Uterus (tissue), 4 donors: ENCODE measurements at places on chromosomes 12 and 14. TPM values are rescaled to one million over a fixed set of nuclear protein-coding genes. Genes with fewer than 3 reads are reported as not detected.

DNA sequence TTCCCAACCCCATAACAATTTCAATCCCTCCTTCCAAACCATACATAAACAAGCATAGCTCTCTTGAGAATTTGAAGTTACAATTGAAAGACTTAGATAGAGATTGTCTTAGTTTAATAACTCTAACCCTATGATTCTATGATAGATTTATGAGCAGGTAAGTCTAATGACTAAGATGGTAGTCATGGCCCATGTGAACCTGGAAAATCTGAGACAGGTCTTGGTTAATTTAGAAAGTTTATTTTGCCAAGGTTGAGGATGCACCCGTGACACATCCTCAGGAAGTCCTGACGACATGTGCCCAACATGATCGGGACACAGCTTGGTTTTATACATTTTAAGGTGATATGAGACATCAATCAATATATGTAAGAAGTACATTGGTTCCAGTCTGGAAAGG lies 248.8 kb downstream of the KCNH5 start:
- no peak for DNase-seq

GRCh38 chr14:68368850-68369249 lies 424.0 kb downstream of the ZFP36L1 start:
- DNase-seq = no peak

GRCh38 chr12:57952766-57953165 lies 11.4 kb downstream of the ATP23 start:
- no peak for DNase-seq

GRCh38 chr12:126950266-126950665 lies 1316.7 kb upstream of the TMEM132C start:
- no peak for DNase-seq

DNA sequence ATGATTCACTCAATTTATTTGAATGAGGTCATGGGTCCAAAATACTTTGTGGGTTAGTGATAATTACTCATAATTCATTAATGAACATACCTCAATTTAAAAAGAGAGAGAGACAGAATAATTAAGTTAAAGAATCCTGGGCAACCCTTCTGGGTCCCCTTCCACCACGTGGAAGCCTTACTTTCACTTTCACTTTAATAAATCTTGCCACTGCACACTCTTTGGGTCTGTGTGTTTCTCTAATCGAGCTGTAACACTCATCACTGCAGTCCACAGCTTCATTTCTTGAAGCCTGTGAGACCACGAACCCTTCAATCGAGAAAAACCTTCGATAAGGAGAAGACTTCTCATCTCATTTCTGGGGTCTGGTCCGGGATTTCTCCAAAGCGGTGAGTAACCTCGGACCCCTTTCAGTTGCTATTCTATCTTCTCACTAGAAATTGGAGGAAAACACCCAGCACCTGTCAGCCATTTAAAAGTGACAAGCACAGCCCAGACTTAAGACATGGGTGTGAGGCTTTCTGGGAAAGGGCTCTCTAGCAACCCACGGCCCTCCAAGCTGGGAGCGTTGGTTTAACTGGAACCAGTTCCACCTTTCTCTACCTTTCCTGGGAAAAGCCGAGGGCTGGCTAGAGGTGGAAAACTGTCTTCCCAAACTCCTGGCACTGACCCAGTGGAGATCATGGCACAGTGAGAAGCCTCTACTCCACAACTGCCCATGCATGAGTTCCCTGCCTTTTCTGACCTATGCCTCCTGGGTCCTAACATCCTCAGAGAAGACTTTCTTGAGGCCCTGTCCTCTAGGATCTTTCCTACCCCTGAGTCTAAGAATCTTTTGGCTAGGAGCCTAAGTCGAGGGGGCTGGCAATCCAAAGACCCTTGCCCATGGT lies 148.8 kb upstream of the ATF7IP start:
- no peak for DNase-seq

- DNase-seq = no peak
Observed at GRCh38 chr12:53308276-53308675, 8.8 kb downstream of the MYG1 start.

DNA sequence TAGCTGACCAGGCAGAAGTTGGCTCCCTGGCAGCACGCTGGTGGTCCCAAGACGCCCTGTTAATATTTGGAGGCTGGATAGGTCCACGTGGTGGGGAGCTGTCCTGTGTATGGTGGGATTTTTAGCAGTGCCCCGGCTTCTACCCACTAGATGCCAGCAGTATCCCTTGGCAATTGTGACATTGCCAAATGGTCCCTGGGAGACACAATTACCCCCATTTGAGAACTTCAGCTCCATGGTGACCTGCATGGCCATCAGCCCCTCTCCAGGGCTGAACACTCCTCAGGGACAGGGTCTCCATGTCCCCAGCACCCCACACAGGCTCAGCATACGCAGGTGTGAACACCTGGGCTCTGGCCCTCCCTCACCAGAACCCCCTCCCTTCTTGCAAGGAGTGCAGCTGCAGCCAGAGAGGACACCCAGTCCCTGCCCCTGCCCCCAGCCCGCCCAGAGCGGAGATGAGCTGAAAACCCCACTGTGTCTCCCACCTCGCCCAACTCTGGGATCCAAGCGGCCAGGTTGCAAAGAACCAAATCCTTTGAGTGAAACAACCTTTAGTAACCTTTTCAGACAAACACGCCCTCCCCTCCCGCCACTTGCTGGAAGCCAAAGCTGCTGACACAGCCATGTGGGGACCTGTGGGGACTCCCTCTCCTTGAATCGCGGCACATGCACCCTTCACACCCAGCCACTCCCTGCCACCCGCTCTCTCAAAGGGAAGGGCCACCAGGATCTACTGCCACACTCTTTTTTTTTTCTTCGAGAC lies 120.4 kb downstream of the CALM1 start:
- no peak for DNase-seq

GRCh38 chr14:97179573-97179972 lies 382.4 kb downstream of the VRK1 start:
- DNase-seq = no peak

GRCh38 chr14:64035143-64035542 lies 182.3 kb downstream of the SYNE2 start:
- DNase-seq = no peak

GRCh38 chr14:49692193-49692757 lies 645 bp upstream of the KLHDC1 start:
- no peak for DNase-seq

- no peak for DNase-seq
Observed at GRCh38 chr14:28515571-28515970, 251.0 kb upstream of the FOXG1 start.

- no peak for DNase-seq
Observed at GRCh38 chr12:70094467-70094866, 148.8 kb upstream of the CNOT2 start.

GRCh38 chr12:42504049-42504448 lies 85.5 kb downstream of the PRICKLE1 start:
- DNase-seq = peak; percentile 19

DNA sequence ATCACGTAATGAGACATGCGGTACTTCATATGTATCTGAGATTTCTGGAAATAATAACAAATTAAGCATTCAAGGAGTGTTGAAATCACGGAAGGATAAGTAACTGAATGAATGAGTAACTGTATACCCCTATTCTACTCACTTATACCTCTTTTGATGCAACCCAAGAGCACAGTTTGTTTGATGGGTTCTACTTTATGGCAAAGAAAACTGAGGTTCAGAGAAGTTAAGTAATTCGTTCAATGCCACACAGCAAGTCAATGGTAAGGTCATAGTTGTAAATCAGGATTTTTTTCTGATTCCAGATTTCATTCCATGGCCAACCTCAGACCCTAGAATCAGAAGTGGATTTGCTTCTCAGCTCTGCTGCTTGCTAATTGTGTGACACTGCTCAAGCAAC lies 544.5 kb upstream of the TBX3 start:
- no peak for DNase-seq

DNA sequence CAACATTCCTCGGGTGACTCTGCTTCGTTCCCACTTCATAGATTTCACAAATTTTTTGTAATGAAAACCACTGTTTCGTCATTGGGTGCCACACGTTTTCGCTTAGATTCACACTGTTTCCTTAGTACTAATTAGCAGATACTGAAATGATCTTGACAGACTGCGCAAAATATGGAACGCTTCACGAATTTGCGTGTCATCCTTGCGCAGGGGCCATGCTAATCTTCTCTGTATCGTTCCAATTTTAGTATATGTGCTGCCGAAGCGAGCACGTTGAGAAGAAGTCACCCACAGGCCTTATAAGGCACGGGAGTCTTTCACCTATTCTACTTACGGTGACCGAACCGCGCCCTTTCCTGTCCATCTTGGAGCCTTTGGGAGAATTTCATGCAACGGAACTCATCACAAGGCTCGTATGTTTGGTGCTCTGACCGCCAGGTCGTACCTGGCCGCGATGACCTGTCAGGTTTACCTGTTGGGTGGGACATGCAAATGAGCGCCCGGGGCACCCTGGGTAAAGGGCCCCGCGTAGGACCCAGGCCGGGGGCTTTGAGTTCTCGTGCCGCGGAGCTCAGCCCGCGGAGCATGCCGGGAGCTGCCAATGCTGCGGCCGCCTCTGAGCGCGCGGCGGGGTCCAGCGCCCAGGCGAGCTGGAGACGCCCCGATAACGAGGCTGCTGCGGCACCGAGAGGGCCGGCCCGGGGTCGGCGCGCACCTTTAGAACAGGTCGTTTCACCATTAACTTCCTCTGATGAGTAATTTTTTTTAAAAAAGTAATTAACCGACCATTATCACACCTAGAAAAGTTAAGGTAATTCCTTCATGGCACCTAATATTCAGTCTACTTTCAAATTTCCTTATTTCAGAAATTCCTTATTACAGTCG lies at the start of gene RNU6-8:
Gene RNU6-8 (minus strand): TSS at position 272 of the 885 bp plus-strand sequence.
- peak; percentile 89 for DNase-seq

DNA sequence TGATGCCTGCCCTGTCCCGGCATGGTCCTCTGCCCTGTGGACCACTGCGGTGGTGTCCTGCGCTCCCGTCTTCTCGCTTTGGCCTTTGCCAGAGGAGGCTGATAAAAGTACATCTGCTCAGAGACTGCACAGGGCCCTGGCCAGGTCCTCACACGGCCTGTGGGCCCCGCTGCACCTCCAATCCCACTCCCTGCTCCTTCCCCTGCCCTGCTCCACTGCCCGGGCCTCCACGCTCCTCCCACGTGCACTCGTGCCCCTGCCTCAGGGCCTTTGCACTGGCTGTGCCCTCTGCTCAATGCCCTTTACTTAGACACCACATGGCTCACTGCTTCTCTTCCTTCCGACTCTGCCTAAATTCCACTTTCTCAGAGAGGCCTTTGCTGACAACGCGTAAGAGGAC lies 49.3 kb upstream of the BEGAIN start:
- no peak for DNase-seq

- no peak for DNase-seq
Observed at GRCh38 chr14:65964366-65964765, 521.8 kb upstream of the CCDC196 start.

DNA sequence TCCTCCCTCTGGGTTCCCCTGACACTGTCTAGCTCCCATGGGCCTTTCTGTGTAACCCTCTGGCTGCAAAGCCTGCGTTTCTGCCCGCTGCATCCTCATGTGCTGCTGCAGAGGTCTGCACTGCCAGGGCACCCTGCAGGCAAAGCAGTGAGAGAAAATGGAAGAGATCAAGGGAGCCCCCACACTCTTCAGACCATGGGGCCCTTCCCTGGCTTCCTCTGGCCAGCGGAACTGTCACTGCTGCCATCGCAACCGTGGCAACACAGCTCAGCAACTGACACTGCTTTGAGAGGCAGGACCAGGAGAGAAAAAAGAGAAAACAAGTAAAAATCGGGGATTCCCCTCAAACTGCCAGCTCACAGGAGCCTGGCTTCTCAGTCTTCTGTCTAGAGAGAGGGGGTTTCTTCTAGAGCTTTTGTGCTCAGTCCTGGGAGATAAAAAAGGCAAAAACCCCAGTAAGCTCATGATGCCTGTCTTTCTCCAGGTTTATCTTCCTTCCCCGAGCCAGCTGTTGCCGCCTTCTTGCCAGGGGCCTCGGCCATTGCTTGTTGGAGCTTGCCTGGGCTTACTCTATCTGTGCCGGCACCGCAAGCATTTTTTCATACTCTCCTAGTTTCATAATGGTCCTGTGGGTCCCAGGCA lies 38.9 kb downstream of the C14orf132 start:
- no peak for DNase-seq

DNA sequence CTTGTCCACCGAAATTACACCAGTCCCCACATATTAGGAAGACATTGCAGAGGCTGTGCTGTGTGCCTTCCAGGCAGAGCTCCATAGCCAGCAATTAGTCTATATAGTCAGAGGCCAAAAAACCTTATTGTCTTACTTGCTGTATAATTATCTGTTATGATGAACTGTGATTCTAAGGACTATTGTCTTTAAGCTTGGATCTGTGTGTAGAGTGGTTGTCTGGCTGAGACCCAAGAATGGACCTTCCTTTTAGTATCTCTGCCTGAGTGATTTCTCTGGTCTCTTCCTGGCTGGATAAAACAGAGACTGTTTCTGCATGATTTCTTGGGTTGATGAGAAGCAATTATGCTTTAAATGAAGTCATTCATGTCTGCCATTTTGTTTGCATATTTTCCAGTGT lies 465.3 kb downstream of the PRKD1 start:
- DNase-seq = no peak

DNA sequence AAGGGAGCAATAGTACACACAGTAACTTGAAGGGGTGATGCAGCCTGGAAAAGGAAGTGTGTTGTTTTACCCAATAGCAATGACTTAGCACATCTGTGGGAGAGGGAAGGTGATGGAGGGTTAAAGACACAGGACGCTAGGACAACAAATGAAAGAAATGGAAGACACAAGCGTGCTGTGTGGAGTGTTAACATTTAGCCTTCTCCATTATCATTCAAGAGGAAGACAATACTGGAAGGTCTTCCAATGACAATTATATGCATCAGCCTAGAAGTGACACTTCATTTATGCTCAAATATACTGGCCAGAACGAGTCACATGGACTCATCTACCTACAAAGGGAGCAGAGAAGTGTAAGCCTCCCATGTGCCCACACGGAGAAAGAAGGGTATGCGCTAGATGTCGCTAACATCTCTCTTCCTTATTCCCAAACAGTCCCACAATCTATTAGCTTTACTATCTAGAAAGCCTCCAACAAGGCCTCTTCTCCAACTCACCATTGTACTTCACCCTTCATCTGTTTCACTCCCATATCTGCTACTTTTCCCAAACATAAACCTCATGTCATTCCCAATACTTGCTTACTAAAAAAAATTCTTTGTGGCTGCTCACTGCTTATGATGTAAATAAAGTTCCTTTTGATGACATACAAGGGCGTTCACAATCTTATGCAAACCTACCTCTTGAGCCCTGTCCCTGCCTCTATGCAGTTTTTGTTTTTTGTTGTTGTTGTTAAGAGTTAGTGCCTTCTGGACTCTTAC lies 20.3 kb downstream of the PPM1H start:
- DNase-seq = no peak

Gene FOXG1
- total RNA-seq = not detected

Gene FAM90A1
- not detected for total RNA-seq

Gene FAR2
- 10.6 TPM for total RNA-seq

Gene PLEKHG7
- not detected for total RNA-seq

Gene CLEC6A
- not detected for total RNA-seq

Gene LGR5
- total RNA-seq = 0.27 TPM

Gene RPS6KL1
- total RNA-seq = 3.0 TPM

Gene NUAK1
- total RNA-seq = 20.0 TPM

Gene C3AR1
- total RNA-seq = 4.7 TPM

Gene IL23A
- total RNA-seq = not detected

Gene KLRC2
- 2.2 TPM for total RNA-seq
